Effector memory CD4-positive, alpha-beta T cell (primary cell): ENCODE measurements at places on chromosomes 12 and 14.
A peak's percentile ranks its signal among the peaks of the same experiment; 100 is the strongest.

GRCh38 chr14:86852530-86852929 lies 1140.5 kb downstream of the GALC start:
- DNase-seq = no peak

- DNase-seq = no peak
These were observed 200.2 kb downstream of the PHLDA1 start for GRCh38 chr12:75831402-75831801.

DNA sequence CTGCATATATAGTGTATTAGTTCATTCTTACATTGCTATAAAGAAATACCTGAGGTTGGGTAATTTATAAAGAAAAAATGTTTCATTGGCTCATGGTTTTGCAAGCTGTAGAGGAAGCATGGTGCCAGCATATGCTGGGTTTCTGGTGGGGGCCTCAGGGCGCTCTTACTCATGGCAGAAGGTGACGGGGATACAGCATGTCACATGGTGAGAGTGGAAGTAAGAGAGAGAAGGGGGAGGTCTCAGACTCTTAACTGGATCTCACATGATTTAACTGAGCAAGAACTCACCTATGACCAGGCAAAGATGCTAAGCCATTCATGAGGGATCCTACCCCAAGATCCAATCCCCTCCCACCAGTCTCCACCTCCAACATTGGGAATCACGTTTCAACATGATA lies 15.9 kb upstream of the PAWR start:
- DNase-seq = no peak

GRCh38 chr12:43856972-43857371 lies 21.1 kb downstream of the TMEM117 start:
- no peak for DNase-seq

- no peak for DNase-seq
These were observed 866.0 kb upstream of the TMEM132C start for GRCh38 chr12:127401005-127401404.

DNA sequence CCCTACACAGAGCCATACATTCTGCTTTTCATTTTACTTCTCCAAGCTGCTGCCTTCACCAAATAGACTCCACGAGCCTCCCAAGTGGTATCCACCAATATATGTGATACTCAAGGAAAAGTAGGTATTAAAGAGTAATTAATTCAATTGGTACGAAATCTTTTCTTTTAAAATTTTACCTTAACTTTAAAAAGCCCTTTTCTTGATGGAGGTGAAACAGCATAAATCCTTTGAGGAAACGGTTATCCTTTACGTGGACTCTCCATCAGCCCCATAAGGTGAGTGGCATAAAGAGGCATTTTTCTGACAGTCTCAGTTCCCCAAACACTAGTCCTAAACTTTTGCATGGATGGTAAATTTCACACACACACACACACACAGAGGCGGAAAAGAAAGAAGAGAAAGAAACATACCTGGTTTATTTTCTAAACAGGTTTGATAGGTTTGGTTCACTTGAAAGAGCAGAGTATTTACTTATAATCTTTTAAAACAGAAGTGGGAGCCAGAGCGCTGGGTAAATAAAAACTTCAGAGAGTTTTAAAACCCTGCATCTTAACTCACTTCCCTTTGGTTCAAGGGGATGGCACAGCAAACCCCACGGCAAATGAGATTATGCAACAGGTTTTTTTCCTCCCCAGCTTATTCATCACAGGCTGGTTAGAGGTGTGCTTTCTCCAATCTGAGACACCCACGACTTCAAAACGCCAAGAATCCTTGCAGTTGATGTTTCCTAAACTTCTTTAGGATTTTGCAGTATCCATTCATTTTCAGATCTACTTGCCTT lies 1.9 kb downstream of the DUSP16 start:
- peak; percentile 58 for DNase-seq

GRCh38 chr14:104299993-104300761 lies 161.8 kb downstream of the KIF26A start:
- DNase-seq = no peak

DNA sequence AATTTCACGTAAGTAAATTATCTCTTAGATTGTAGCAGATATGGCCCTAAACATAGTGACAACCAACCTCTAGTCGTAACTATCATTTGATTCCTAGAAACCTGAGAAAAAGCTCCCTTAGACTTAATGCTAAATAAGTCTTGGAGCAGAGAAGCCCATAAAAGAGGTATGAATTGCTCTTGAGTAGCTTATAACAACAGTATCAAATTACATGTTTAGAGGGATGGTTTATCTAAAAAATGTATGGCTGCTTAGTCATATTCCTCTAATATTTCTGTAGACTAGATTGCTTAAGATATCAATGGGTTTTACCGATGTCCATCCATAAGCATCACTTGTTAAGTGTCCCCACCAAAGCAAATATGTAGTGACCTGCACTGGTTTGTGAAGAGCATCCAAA lies 259.7 kb downstream of the NELL2 start:
- no peak for DNase-seq

DNA sequence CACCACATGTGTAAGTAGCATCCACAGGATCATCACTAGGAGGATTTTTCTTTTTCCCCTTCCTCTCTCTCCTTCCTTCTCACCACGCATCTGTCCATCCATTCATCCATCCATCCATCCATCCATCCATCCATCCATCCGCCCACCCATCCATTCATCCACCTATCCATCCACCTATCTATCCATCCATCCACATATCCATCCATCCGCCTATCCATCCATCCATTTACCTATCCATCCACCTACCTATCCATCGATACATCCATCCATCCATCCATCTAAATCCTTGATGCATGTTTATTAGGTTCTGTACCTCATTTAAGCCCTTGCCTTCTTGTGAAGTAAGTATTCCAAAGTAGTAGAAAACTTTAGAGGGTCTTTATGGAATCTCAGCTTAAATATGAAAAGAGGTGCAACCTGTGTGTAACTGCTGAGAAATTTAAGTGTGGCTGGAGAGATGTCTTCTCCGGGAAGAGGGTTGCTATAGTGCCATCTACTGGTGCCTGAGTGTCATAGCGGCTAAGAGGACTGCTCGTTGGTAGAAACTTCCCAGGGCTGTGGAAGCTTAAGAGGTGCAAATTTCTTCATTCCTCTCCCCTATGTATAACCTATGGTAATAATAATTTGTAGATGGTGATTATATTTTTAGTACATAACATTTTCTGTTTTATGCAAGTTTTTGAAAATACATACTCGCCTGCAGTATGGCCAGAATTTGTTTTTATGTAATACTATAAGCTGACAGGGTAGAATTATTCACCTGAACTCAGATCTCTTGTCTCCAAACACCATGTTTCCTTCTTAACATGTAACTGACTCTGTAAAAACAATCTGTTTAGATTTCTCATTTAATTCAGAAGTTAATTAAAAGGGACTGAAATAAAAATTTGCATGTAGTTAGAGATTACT lies 46.0 kb downstream of the MYO1H start:
- DNase-seq = no peak

GRCh38 chr12:77493302-77494168 lies 337.2 kb upstream of the NAV3 start:
- DNase-seq = no peak
